ENCODE measurements at places on chromosomes 13 and 19.

DNA sequence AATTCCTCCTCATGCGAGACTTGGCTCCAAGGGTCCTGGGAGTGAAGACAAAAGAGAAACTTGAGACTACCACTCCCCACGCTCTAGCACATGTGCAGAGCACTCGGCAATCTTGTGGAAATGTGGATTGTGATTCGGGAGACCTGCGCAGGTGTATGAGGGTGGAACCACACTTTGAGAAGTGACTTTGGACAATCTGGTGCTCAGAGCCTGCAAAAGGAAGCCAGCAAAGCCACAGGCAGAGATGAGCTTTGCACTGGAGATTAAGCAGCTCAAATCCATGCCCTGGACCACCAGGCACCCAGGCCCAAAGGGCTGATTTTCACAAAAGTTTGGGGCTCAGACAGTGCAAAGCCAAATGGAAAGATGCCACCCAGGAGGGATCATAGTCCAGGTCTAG lies 162.5 kb upstream of the TSHZ3 start:
- no peak for DNase-seq

DNA sequence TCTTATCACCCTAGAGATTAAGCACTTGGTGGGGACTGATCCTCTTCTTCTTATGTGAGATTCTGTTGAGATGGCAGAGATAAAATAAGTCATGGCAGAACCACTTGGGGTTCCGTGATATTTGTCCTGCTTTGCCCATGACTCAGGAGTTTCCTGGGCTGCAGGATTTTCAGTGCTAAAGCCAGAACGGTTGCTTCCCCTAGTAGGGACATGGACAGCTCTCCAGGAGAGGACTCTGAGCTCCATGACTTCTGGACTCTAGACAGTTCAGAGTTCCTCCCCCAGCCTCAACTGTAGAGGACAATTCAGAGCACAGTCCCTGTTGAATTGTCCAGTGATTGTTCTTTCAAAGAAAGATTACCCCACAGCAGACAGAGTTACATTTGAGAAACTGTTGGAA lies 98.8 kb downstream of the OLFM4 start:
- no peak for DNase-seq

- DNase-seq: peak; percentile 76
These were observed 13.5 kb downstream of the IL17D start for GRCh38 chr13:20716951-20717350.

- DNase-seq: no peak
These were observed 135.7 kb downstream of the LMO7 start for GRCh38 chr13:75771818-75772217.

DNA sequence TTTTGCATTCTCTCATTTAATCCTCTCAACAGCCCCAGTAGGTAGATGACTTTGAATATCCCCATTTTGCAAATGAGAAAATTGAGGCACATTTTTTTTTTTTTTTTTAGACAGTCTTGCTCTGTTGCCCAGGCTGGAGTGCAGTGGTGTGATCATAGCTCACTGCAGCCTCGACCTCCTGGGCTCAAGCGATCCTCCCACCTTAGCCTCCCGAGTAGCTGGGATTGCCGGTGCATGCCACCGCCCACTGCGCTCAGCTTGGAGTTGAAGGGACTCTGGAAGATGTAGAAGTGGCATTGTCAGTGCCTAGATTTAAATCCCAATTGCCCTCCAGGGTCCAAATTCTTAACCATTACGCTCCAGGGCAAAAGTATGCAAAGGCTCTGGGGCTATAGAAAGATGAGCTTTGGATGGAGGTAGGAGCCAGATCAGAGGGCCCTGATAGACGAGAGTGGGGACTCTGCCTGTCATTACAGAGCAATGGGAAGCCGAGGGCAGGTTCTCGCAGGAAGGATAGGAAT lies 813 bp upstream of the MCOLN1 start:
- no peak for DNase-seq

DNA sequence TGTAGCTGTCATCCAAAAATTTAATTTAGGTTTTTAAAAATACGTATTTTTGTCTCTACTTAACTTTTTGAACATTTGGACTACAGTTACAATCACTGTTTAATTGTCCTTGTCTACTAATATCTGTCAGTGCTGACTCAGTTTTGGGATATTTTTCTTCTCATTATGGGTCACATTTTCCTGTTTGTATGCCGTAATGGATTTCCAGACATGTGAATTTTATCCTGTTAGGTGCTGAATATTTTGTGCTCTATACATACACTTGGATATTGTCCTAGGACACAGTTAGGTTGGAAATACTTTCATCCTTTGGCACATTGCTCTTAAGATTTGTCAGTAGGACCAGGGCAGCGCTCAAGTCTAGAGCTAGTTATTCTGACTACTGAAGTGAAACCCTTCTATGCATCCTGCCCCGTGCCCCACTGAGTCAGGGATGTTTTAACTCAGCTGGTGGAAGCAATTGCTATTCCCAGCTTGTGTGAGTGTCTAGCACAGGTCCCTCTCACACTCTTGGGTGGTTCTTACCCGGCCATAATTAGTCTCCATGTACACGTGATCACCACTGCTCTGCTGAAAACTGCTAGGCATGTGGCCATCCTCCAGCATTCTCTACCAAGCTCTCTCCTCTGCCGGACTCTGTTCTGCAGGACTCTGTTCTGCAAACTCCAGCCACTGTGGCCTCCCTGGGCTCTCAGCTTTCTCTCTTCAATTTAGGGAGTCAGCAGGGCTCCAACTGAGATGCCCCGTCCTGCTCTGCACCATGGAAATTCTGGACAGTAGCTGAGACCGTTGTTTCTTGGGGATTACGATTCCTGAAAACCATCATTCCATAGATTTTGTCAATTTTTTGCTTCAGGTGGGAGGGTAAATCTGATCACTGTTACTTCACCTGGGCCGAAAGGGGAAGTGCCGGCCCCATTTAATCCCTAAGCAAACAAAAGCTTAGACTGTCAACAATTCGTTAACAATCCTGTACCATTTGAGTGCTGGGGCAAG lies 11.1 kb downstream of the PROZ start:
- DNase-seq: no peak

DNA sequence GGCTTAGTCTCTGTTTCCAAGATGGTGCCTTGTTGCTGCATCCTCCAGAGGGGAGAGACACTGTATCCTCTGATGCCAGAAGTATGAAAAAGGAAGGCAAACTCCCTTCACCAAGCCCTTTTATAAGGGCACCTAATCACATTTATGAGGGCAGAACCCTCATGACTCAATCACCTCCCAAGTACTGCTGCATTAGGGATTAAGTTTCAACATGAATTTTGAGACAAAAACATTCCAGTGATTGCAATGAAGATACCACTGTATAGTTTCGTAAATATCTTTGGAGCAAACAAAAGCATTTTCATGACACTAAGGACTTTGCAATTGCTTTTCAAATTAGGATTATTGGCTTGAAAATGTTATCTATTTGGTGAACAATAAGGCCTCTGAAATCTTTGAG lies 63.8 kb downstream of the RNF17 start:
- DNase-seq: no peak

- DNase-seq: no peak
These were observed 12.8 kb upstream of the RASA3 start for GRCh38 chr13:114145256-114145655.

- no peak for DNase-seq
These were observed 52.4 kb downstream of the CHST8 start for GRCh38 chr19:33673996-33674625.

GRCh38 chr13:36074659-36075058 lies 56.5 kb downstream of the DCLK1 start:
- DNase-seq: no peak

DNA sequence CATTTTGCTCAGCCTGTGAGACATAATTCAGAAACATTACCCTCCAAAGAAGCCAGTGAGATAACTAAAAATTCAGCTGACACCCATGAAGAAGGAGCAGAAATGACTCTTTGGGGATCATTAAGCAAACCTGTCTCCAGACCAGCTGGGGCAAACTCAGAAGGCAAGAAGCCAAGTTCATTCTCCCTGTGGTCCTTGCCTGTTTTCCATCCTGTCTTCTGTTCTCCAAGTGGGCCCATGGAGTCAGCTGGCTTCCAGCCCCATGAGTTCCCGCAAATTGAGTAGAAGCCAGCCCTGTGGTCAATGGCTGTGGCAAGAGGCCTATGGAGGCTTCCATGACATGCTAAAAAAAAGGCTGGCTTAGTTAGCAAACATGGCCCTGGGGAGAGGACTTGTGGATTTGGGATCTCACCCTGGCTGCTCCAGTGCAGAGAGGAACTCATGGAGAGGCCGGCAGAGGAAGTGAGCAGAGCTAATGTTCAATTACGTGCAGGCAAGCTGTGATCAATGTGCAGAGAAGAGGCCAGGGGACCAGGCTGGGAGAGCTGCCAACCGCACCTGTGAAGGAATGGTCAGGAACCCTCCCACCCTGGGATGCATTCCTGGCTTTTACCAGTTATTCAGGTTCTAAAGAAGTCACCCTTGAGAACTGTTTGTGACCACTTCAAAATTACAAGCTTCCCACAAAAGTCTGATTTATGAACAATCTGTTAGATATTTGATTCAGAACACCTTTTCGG lies 229.1 kb downstream of the TSHZ3 start:
- DNase-seq: no peak

- DNase-seq: no peak
These were observed 20.7 kb upstream of the ZNF331 start for GRCh38 chr19:53517114-53517741.

DNA sequence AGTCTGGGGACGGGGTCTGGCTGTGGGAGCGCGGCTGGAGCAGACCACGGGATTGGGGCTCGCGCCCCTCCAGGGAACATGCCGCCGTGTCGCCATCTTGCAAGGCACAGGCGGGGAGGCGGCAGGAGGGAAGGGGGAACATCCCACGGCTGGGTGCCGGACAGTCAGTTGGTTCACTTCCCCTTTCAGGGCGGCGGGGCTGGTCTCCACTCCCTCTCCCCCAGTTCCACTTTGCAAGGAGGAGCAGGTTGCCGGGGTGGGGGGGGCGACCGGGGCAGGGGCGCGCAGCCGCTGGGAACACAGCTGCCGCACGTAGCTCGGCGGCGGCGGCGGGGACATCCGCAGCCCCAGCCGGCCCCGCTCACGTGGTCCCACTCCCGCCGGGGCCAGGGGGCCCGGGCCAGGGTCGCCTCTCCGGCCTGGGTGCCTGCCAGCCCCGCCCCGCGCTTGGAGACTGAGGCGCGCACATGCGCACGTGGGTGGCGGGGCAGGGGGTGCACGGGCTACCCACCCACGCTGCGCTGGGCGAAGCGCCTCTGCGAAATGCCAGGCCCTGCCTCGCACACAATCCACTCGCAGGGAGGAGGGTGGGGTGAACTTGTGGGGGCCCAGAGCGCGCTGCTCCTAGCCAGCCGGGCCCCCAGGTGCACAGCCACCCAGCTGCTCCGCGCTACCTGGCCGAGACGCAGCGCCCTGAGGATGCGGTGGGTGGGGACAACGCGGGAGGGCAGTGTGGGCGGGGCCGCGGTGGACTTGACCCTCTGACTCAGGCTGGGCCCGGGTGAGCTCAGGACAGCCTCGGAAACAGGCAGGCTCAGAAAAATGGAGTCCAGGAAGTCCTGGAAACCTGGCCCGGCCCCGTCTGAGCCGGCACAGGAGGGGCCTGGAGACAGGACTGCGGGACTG lies 6.4 kb downstream of the KLF16 start:
- DNase-seq: peak; percentile 53

DNA sequence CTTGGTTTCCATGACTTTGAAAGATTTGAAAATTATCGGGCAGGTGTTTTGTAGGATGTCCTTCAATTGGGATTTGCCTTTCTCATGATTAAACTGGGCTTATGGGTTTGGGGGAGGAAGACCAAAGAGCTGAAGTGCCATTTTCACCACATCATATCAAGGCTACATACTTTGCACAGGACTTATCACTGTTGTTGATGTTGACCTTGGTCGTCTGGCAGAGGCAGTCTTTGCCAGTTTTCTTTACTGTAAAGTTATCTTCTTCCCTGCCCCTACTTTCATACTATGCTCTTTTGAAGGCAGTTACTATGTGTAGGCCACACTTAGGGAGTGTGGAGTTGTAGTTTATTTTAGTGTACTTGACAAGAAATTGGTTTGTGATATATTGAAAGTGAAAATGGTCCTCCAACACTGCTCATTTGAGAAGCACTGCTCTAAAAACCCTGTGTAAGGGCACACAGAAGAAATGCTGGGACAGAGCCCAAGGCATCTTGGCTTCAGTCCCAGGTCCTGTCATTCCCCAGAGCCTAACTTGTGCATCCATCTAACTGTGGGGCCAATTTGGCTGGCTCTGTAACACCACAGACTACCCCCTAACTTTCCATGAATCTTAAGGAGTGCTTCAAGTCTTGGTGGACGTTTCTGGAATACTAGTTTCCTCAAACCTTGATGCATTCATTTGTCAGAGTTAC lies 384.9 kb downstream of the KCNRG start:
- peak; percentile 35 for DNase-seq

DNA sequence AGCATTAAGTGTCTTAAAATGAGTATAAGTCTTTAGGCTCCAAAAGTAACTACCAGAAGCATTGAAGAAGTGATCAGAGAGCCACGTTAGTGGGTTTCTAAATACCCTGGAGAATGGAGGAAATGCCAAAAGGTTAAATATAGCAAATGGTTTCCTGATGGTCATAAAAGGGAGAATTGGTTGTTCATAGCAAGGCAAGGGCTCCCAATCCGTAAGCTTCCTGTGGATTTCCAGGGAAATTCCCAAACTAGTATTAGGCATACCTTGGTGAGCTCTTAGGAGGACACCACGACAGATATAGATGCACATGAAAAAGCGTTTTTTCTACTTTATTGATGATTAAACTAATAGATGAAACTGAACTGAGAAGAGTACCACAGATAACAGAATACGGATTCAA lies 410.9 kb downstream of the FOXO1 start:
- no peak for DNase-seq

DNA sequence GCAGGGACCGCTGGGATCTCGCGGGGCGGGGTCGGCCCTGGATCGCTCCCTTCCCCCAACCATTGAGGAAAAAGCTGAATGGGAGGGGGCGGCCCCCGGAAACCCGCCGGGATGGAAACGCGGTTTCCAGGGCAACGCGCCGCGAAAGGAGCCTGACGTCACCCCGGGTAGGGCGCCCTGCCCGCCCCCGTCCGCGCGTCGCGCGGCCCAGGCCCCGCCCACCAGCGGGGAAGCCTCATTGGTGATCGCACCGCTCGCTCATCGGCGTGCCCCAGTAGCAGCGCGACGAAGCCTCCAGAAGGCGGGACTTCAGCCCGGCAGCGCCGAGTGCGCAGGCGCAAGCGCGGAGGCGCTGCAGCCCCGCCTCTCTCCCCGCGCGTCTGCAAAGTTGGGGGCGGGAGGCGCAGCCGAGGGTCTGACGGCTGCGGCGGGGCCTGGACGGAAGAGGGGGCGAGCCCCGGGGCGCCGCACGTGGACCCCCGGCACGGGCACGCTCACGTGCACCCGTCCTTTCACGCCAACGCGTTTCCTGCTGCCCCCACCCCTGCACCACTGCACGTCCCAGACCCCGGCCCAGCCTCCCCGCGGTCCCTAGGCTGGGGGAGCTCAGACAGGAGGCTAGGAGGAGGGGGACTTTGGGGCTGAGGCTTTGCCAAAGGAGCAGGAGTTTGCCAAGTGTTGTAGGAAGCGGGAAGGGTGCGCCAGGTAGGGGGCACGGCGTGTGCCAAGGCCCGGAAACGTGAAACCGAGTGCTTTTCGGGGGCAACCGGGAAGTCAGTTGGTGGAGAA lies 8.2 kb upstream of the CIRBP start:
- DNase-seq: peak; percentile 94

GRCh38 chr13:77544355-77544754 lies 8.8 kb downstream of the SCEL start:
- peak; percentile 40 for DNase-seq

- DNase-seq: no peak
These were observed 37.3 kb downstream of the SOX1 start for GRCh38 chr13:112103961-112104880.
